Activated CD4-positive, alpha-beta memory T cell treated with anti-CD3 and anti-CD28 coated beads, Interleukin-2, amount 10 ng/mL, durations not matched to agents 7 days and 5 days (primary cell): ENCODE measurements at places on chromosomes 2 and 18.

DNA sequence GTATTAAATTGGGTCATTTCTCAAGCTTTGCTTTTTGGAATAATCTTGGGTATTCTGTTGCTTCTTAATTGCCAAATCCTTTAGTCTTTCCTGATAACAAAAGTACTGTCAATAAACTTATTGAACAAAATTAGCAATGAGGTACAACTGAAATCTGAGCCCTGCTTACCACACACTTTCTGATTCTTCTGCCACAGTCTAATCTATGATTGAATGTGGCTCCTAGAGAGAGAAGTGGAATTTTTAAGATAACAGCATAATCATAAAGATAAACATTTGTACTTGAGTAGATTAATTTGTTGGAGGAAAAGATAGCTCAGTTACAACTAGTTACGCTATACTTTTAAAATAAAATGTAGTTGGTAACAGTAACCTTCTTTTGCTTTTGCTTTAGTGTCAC, 354.8 kb downstream of the CELF4 start:
- H3K4me3 ChIP-seq, result no peak overlapping the region
- H3K36me3 ChIP-seq, result no peaks in the 10 kb centered on the region
- H3K27me3 ChIP-seq, result no peaks in the 10 kb centered on the region
- H3K4me1 ChIP-seq, result no peaks in the 10 kb centered on the region
- no peak overlapping the region for H3K27ac ChIP-seq

DNA sequence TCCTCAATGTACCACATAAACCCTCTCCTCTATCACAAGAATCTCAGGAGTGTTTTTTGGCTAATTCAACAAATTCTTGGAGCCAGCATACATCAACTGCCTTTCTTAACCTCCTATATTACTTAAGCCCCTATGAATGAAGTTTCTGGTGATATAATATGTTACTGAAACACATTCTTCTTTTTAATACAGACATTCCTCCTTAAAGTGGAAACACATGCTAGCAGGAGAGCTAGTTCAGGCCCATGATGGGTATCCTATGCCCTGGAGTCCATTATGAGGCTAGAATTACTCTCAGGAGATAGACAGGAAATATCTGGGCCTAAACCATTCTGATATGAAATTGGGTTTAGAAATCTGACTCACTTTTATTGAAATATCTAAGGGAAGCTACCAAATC, 26.6 kb upstream of the RMDN2 start:
- H3K4me3 ChIP-seq, result no peak overlapping the region
- H3K4me1 ChIP-seq, result peaks cover 3% of the 10 kb centered on the region
- no peaks in the 10 kb centered on the region for H3K36me3 ChIP-seq
- no peak overlapping the region for H3K27ac ChIP-seq

DNA sequence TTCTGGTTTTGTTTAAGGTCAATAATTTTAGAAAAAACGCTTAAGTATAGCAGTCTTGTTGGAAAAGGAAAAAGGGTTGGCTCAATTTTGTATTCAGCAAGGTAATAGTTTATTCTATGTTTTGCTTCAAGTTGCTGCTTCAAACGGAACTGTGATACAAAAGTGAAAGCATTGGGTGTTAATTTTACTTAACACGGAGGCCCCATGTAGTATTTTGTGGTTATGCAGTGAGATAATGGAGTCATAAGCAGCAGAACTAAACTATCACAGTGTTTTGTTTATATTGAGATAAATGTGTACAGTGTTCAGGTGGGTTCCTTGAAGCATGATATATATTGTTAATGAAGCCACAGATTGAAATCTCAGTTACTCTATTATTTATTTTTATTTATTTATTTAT, 67.0 kb upstream of the LYPD6B start:
- H3K36me3 ChIP-seq, result peaks cover 14% of the 10 kb centered on the region
- H3K4me3 ChIP-seq, result no peak overlapping the region
- H3K27ac ChIP-seq, result no peak overlapping the region
- peaks cover 15% of the 10 kb centered on the region for H3K4me1 ChIP-seq

DNA sequence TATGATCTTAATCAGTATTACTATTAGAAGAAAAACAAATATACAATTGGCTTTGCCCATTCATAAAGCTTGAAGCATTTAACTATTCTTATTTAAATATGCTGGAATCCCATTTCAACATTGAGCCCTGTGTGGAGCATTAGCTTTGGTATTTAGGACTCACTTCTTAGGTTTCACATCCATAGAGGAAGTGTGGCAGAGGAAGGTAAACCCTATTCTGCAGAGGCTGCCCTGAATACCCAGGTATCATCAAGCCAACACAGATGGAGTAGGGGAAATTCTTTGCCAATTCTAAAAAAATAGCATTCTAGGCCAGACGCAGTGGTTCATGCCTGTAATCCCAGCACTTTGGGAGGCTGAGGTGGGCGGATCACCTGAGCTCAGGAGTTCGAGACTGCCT, 361.5 kb downstream of the FIGN start:
- H3K4me3 ChIP-seq, result no peak overlapping the region
- DNase-seq, result no peak
- no peaks in the 10 kb centered on the region for H3K4me1 ChIP-seq
- H3K27me3 ChIP-seq, result no peaks in the 10 kb centered on the region
- H3K27ac ChIP-seq, result no peak overlapping the region

GRCh38 chr2:173991856-173992588, 26.8 kb upstream of the SP3 start:
- no peak overlapping the region for H3K4me3 ChIP-seq
- H3K4me1 ChIP-seq, result peaks cover 4% of the 10 kb centered on the region
- DNase-seq, result no peak
- H3K27ac ChIP-seq, result no peak overlapping the region

GRCh38 chr18:44320619-44321460, 359.8 kb upstream of the SETBP1 start:
- H3K4me1 ChIP-seq, result no peaks in the 10 kb centered on the region
- no peak overlapping the region for H3K4me3 ChIP-seq
- DNase-seq, result no peak
- no peaks in the 10 kb centered on the region for H3K36me3 ChIP-seq
- no peaks in the 10 kb centered on the region for H3K27me3 ChIP-seq

DNA sequence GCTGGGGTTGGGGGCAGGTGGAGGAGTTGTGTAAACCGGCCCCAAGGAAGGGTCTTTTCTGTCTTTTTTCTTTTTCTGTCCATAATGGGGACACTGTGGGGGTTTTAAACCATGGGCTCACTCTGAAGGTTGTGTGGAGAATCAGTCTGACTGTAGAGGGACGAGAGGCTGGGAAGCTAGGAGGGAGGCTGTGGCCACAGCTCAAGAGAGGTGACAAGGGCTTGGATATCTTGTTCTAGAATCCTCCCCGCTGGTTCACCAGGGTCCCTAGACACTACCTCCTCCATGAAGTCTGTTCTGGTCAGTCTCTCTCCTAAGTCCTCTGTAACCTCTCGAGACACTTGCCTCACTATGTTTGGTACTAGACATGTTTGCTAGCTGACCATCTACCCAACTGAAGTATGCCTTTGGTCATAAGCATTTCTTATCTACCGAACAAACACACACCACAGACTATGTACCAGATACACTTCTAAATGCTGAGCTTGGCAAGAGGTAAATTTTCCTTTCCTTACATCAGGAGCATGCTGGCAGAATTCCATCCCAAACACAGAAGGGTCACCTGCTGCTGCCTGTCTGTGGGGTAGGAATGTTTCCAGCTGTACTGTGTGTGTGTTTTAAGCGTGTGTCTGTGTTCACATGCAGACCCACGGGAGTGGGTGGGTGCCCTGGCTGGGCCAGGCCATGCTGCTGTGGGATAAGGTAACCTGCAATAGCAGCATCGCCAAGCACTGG, 69.6 kb upstream of the MGAT4A start:
- H3K27ac ChIP-seq, result no peak overlapping the region
- no peak for DNase-seq
- H3K27me3 ChIP-seq, result peaks cover 4% of the 10 kb centered on the region
- no peaks in the 10 kb centered on the region for H3K36me3 ChIP-seq
- H3K4me3 ChIP-seq, result no peak overlapping the region

- no peaks in the 10 kb centered on the region for H3K36me3 ChIP-seq
- H3K27ac ChIP-seq, result no peak overlapping the region
- peaks cover 20% of the 10 kb centered on the region for H3K27me3 ChIP-seq
- no peak for DNase-seq
- H3K4me1 ChIP-seq, result no peaks in the 10 kb centered on the region
Measured at GRCh38 chr2:33062665-33063250, 116.0 kb downstream of the LTBP1 start.

DNA sequence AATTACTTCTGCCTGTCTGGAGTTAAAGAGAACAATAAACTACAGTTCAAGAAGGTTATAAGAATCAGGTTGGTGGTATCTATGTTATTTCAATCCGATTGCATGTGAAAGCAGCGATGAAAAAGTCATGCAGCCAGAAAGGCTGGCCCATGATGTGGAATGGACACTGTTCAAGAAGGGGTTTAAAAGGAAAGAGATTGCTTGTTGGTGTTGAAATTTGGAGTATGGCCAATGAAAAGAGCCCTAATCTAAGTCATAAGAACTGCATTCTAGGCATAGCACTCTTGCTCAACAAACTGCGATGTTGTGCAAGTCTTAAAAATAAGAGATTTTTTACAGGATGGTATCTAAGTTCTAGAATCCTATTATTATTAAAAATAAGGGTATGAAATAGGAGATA, 61.3 kb downstream of the EFEMP1 start:
- H3K27ac ChIP-seq, result no peak overlapping the region
- H3K27me3 ChIP-seq, result no peaks in the 10 kb centered on the region
- no peaks in the 10 kb centered on the region for H3K36me3 ChIP-seq
- DNase-seq, result no peak
- H3K4me3 ChIP-seq, result no peak overlapping the region

- no peak overlapping the region for H3K4me3 ChIP-seq
- peaks cover 44% of the 10 kb centered on the region for H3K36me3 ChIP-seq
- no peak for DNase-seq
- H3K27me3 ChIP-seq, result no peaks in the 10 kb centered on the region
- H3K4me1 ChIP-seq, result peaks cover 20% of the 10 kb centered on the region
Measured at GRCh38 chr18:79410171-79410641, 14.5 kb downstream of the NFATC1 start.

GRCh38 chr18:9734189-9734588, 26.1 kb downstream of the RAB31 start:
- DNase-seq, result no peak
- no peak overlapping the region for H3K27ac ChIP-seq
- no peak overlapping the region for H3K4me3 ChIP-seq
- H3K4me1 ChIP-seq, result peaks cover 12% of the 10 kb centered on the region
- peaks cover 31% of the 10 kb centered on the region for H3K27me3 ChIP-seq
- H3K36me3 ChIP-seq, result no peaks in the 10 kb centered on the region

GRCh38 chr2:33241072-33241471, 235.4 kb upstream of the RASGRP3 start:
- H3K27me3 ChIP-seq, result peaks cover 4% of the 10 kb centered on the region
- no peak for DNase-seq
- no peak overlapping the region for H3K27ac ChIP-seq
- no peaks in the 10 kb centered on the region for H3K4me1 ChIP-seq
- no peak overlapping the region for H3K4me3 ChIP-seq

DNA sequence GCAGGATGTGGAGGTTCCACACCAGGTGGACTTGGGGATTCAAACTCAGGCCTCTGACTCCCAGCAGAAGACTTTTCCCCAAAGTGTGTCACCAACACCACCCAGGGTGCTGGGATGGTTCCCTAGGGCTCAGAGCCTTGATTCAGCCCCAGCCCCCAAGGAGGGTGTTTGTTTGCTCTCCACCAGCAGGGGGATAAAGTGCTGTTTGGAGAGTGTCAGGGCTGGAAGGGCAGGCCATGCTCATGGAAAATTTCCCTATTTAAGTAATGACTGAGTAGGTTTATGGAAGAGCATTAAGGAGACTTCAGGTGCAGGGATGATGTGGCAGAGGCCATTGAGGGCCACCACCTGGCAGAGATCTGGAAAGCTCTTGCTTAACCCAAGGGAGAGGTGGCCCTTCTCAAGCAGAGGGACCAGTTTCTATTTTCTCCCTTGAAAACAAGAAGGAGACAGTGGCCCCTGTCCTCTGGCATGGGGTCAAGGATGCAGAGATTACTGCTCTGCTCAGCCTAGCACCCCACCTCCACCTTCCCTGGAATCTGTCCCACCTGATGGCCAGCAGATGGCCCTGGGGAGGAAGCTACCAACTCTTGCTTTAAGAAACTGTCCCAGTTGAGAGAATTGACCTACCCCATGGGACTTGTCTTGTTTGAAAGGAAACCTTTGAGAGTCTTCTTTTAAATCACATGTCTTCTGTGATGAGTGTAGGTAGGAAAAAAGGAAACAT, 122.1 kb downstream of the ACOXL start:
- no peak overlapping the region for H3K4me3 ChIP-seq
- H3K36me3 ChIP-seq, result no peaks in the 10 kb centered on the region
- no peak for DNase-seq

- H3K36me3 ChIP-seq, result peaks cover 26% of the 10 kb centered on the region
- H3K4me3 ChIP-seq, result peak overlapping the region; percentile 88
- DNase-seq, result no peak
- no peaks in the 10 kb centered on the region for H3K27me3 ChIP-seq
- peak overlapping the region; percentile 94 for H3K27ac ChIP-seq
- H3K4me1 ChIP-seq, result peaks cover 39% of the 10 kb centered on the region
Measured at GRCh38 chr2:127700527-127701192, 637 bp upstream of the SFT2D3 start.

- no peak overlapping the region for H3K4me3 ChIP-seq
- DNase-seq, result no peak
- no peaks in the 10 kb centered on the region for H3K36me3 ChIP-seq
- H3K27me3 ChIP-seq, result no peaks in the 10 kb centered on the region
Measured at GRCh38 chr18:35513181-35513936, 15.6 kb upstream of the INO80C start.

DNA sequence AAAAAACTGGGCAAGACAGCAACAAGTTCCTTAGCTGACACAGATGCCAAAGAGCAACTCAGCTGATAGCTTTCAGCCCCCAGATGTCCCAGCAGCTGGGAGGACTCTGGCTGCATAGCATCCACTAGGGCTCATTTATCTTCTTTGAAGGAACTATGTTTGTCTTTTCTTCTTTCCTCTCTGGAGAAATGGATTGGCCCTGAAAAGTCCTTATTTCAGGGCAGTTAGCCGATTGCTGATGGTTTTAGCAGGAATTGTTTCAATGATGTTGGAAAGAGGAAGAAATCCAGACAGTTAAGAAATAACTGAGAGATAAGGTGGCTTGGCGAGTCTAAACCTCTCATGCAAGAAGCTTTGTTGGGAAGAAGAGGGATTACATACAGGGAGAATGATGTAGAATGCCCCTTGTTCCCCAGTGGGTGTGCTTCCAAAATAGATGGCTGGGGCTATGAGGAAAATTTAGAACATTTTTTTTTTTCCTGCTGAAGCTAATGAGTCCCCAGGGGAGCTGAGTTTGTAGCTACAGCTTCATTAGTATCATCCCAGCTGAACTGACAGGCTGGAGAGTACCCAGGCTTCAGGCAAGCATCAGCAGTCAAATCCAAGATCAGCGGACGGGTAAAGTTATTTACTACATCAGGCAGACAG, 33.6 kb upstream of the SERPINE2 start:
- H3K36me3 ChIP-seq, result no peaks in the 10 kb centered on the region
- no peak for DNase-seq
- H3K27ac ChIP-seq, result no peak overlapping the region
- no peak overlapping the region for H3K4me3 ChIP-seq
- peaks cover 9% of the 10 kb centered on the region for H3K27me3 ChIP-seq
- no peaks in the 10 kb centered on the region for H3K4me1 ChIP-seq

GRCh38 chr2:150859877-150860276, 372.4 kb upstream of the RND3 start:
- no peak overlapping the region for H3K27ac ChIP-seq
- no peaks in the 10 kb centered on the region for H3K4me1 ChIP-seq
- no peak for DNase-seq
- no peak overlapping the region for H3K4me3 ChIP-seq
- no peaks in the 10 kb centered on the region for H3K27me3 ChIP-seq
